ENCODE measurements at places on chromosomes 1 and 21.

GRCh38 chr1:228011721-228012311 is 5.0 kb downstream of the WNT3A start:
- no peak for DNase-seq

- DNase-seq, result no peak
Observed at GRCh38 chr1:114609826-114610225, 28.4 kb upstream of the BCAS2 start.

GRCh38 chr1:186950547-186950946 is 121.8 kb downstream of the PLA2G4A start:
- no peak for DNase-seq

DNA sequence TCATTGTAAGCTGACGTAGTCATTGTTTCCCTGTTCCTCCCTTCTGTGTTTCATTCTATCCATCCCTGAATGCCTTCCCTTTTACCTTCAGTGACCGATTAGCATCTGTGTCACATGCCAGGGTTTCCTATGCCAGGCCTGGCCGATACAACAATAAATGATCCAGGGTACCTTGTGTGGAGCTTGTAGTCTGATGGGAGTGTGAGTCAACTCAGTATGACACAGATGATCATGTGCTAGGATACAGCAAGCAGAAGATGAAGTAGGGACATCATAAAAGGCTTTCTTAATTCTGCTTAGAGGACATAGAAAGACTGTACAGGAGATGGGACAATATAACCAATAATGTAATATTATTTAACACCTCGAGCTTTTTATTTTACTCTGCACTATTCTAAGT is 164.1 kb upstream of the C8B start:
- DNase-seq, result no peak

- no peak for DNase-seq
Observed at GRCh38 chr1:241592273-241592958, 47.8 kb downstream of the CHML start.

DNA sequence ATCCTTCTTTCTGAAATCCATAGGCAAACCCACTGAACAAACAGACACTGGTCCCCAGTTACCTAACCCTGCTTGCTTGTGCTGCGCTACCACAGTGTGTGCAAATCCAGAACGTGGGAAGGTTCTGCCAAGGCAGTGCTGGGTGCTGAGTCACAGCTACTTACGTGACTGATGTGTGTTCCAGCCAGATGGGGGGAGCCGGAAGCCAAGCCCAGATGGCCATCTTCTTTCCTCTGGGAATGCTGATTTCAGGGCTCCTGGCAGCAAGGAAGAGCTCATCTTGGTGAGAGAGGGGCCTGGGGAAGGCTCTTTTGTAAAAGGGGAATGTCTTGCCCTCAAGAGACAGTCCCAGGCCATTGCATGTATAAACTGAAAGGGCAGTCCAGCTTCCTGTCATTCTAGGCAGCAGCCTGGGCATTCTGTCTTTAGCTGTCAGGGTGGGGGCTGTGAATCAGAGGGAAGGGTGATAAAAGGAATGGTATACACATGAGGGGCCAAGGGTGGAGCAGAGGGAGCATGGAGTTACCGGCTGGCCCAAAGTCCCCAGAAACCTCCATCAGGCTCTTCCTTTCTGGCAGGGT is 54.1 kb downstream of the CD46 start:
- DNase-seq, result no peak

GRCh38 chr21:15222707-15223106 is 157.9 kb upstream of the NRIP1 start:
- no peak for DNase-seq

DNA sequence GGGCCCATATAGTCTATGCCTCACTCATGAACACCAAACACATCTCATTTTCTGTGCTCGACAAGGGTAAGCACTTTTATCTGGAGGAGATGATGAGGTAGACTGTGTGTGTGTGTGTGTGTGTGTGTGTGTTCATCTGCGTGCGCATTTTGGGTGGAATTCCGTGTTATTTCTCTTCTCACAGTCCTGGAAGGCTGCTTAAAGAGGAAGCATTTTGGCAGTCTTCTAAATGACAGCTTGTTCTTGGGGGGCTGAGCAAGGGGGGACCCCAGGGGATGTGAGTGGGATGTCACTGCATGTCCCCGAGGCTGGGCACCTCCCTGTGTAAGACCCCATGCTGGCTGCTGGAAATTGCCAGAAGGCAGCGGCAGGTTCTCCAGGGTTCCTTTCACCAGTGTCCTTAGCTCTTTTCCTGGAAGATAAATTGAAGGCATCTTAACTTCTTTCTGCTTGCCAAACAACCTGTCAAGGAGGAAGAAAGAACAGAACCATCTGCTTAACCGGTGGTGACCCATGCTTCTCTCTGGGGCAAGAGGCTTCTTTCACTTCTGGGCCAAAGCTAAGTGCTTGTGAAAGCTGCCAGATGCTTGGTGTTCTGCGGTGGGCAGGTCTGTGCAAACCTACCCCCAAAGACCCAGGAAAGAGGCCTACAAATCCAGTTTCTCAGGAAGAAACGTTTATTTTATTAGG is 9.9 kb upstream of the RD3 start:
- no peak for DNase-seq

DNA sequence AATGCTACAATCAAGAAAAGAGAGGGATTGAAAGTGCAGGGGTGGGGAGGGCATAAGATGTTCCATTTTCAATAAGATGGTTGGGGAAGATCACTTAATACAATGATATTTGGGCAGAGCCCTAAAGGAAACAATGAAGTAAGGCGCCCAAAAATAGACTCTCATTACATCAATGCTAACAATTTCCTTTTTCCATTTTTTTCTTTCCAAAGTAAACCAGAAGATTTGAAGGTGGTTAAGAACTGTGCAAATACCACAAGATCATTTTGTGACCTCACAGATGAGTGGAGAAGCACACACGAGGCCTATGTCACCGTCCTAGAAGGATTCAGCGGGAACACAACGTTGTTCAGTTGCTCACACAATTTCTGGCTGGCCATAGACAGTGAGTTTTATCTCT is 16.8 kb downstream of the IFNAR2 start:
- DNase-seq, result no peak

GRCh38 chr1:224108991-224109390 is 4.9 kb upstream of the FBXO28 start:
- DNase-seq, result no peak

GRCh38 chr1:54486907-54487306 is 61.1 kb upstream of the ACOT11 start:
- peak; percentile 39 for DNase-seq

- DNase-seq, result no peak
Observed at GRCh38 chr1:31930836-31931592, 7.2 kb downstream of the PTP4A2 start.

DNA sequence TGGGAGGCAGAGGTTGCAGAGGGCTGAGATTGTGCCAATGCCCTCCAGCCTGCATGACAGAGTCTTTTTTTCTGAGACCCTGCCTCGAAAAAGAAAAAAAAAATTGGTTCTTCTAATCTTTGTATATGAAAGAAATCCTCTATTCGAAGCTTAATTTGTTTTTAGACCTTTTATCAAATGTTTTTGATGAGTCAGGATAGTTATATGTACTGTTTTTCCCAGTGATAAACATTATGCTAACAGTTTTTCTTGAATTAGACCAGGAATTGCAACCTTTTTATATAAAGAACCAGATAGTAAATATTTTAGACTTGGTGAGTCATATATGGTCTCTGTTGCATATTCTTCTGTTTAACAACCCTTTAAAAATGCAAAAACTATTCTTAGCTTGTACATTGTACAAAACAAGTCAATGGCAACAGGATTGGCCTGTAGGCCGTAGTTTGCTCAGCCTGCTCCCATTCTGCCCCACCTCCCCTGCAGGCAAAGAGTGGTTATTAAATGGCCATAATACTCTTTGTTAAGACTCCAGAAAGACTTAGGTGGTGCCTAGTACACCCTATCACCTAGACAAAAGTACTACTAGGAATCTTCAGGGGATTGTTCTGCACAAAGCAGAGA is 45.2 kb downstream of the LYST start:
- DNase-seq, result no peak

DNA sequence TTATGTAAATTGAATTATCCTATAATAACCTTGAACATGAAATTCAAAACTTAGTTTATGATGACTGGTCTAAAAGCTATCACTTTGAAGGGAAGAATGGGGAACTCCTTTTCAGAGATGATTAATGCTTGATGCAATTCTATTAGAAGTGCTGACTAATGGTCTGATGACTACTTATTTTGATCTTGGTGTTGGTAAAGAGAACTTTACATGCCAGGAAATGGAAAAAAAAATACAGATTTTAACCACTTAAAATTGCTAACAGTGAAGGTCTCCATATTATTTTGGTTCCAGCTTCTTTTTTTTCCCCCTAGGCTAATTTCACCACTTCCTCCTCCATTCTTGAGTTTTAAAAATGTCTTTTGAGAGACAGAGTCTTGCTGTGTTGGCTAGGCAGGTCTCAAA is 22.9 kb downstream of the S1PR1 start:
- DNase-seq, result no peak

GRCh38 chr1:232426801-232427200 is 203.1 kb downstream of the SIPA1L2 start:
- DNase-seq, result no peak

DNA sequence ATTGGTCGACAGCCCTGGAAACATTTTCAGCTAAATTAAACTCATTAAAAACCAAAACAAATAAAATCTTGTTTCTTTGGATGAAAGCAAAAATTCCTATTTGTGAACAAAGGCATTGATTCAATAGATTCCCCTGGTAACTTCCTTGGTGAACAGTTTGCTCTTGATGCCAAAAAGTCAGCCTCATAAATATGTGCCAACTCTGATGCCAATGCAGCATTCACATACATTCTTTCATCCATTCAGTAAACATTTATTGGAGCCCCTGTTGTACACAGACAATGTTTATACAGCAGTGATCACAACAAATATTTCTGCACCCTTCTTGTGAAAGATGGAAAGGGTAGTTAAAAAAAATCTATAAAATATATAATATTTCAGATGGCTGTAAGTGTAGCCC is 107.8 kb downstream of the PLD5 start:
- DNase-seq, result no peak

GRCh38 chr1:109089242-109090015 is 1.1 kb upstream of the TMEM167B start:
- DNase-seq, result peak; percentile 82
